ENCODE measurements at places on chromosomes 5 and 9.

GRCh38 chr9:34338665-34339385 is 9.5 kb downstream of the NUDT2 start:
- no peak for DNase-seq

- no peak for DNase-seq
Measured at GRCh38 chr9:20178679-20179078, 389.8 kb upstream of the SLC24A2 start.

- DNase-seq, result no peak
Measured at GRCh38 chr9:38065369-38066075, 3.5 kb downstream of the SHB start.

DNA sequence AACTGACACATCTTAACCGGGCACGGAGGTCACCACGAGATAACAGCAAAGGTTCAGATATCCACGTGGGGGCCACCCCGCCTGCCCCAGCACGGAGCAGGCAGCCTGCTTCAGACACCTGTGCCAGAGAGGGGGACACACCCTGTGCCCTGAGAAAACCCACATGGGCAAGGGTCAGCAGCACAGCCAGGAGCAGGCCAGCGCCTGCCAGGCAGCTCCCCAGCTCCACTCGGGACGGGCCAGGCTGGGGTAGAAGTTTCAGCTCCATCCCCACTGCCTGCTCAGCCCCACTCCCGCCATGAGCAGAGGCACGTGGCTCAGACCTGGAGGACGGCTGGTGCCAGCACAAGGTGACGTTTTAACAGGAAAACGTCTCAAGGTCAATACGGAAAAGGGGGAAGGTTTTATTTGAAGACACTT is 22.2 kb downstream of the SLC12A7 start:
- DNase-seq, result no peak

GRCh38 chr5:59583810-59584562 is 309.5 kb downstream of the PDE4D start:
- no peak for DNase-seq

- DNase-seq, result no peak
Measured at GRCh38 chr5:157575381-157576020, at the start of gene ADAM19. Gene ADAM19, minus strand, starts transcription at chr5:157575775. Its CDS starts 79 bp downstream, at chr5:157575696.

DNA sequence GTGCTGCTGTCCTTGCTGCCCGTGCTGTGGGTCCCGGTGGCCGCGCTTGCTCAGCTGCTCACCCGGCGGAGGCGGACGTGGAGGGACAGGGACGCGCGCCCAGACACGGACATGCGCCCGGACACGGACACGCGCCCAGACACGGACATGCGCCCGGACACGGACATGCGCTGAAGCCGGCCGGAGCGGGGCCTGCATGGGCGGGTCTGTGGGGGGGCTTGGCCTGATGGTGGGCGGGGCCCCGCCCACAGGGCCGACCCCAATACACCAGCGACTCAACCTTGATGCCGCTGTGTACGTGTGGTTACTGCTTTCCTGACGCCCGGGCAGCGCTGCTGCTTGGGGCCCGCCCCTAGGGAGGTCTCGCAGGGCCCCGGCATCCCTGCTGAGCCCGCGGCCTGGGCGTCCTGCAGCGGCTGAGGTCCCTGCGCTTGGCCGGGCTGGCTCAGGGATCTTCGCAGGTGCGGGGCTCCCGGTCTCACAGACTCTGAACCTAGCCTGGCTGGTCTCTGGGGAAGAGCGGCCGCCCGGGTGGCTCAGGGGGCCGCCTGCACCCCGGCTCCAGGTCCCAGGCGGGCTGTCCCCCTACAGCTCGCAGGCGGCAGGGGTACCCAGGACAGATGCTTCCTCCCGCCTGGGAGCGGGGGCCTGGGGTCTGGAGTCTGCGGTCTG is 20.9 kb downstream of the SLC6A18 start:
- DNase-seq, result no peak

- DNase-seq, result peak; percentile 20
Measured at GRCh38 chr5:43555895-43556606, 826 bp downstream of the PAIP1 start.

DNA sequence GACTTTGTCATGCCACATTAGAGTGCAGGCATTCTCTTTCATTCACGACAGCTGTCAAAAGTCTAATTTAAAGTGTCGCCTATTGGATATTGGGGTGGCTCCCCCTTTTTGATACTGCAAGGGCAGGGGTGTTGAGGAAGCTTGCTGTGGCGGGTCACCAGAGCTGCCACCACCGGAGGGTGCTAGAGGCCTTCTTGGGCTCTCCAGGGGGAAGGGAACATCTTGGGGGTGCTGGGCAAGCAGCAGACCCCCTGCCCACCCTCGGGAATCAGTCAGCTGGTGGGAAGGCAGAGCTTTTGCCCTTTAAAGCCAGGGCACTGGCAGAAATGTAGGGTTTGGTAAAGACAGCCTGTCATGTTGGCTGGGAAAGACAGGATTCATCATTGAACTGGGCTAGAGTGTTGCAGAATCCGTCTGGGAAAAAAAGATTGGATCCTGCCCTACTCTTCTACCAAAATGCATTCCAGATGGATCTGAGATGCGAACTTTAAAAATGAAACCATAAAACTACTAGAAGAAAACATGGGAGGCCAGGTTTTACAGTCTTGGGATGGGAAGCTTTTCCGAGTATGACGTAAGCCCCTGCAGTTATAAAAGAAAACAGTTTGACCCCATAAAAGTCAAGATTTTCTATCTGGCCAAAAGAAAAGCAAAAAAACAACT is 22.3 kb downstream of the COL5A1 start:
- DNase-seq, result no peak

DNA sequence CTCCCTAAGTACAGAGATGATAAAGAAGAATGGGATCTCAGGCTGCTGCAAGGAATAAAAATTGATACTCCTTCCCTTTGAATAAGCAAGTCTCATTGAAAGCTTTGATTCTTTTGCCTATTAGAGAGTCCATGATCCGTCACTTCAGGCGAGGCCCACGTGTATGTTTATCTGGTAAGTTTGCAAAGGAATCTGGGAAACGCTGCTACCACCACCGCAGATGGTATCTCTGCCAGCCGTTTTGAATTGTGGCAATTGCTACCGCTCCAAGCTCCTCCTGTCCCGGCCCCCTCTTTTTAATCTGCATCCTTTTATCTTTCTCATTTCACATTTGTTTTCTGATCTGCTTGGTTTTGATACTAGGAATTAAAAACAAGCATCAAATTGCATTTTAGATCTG is 42.9 kb upstream of the GRIA1 start:
- no peak for DNase-seq

GRCh38 chr9:129918296-129918950 is 83.2 kb downstream of the USP20 start:
- DNase-seq, result no peak

DNA sequence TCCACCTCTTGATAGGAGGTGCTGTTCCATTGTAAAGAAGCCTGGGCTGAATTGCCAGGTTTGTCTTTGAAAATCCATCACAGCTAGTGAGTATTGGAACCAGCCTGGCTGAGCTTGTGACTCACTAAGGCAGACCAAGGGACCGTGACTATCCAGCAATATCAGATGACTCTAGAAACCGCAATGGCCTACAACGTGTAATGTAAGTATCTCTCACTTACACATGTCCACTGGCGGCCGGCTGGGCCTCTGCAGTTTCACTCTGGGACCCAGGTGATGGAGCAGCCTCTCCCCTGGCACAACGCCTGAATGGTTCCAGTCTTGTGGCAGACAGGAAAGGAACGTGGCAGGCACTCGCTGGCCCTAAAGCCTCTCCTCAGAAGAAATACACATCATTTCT is 3.1 kb upstream of the HRH2 start:
- no peak for DNase-seq

GRCh38 chr9:127233550-127233949 is 31.0 kb upstream of the GARNL3 start:
- DNase-seq, result no peak

DNA sequence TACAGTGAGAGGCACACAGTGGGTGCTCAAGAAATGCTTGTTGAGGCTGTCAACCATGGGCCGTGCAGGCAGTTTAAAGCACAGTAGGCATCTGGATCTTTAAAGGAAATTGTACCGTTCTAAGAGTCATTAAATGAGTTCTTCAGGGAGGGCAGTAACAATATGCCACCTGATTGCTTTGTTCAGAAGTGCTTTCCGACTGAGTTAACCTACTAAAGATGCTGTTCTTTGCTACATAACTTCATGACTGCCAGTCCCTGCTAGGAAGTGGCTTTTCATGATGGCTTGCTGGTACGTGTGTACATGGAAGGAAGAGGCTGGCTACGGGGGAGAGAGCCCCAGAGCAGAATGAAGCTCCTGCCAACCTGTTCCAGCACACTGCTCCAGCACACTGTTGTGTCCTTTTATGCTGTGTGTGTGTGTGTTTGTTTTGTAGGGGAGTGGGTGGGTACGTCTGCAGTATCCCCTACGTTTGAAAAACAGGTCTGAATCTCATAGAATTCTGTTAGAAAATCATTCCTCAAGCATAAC is 41.9 kb upstream of the PPP2R2B start:
- no peak for DNase-seq

DNA sequence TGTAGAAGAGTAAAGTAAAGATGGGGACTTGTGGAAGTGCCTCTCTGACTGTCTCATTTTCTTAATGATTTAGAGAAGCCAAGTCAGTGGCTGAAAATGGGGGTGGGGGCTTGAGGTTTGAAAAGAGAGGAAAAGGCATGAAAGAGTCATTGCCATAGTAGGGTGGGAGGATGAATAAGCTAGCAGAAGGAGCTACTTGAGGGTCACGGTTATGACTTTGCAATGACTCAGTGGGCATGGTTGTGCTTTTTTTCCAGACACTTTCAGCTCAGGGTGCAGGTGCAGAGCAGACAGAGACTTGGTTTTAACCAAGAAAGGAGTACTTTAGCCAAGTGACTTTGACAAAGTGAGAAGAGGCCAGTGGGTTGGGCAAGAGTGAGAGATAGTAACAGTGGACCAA is 117.8 kb downstream of the PTTG1 start:
- peak; percentile 50 for DNase-seq

DNA sequence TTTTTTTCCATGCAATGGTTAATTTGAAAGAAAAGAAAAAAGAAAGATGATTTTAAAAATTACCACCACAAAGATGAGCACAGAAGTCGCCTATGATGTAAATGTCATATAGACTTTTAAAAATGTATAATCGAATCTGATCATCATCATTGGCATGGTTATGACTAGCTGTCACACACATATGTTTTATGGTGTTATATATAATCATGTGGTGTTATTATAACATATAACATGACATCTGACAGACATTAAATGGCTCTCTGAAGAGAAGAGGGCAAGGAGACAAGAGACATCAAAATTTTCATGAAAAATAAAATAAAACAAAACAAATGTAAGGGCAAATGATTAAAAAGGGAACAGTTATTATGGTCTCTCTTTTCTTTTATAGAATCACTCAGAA is 217.5 kb downstream of the TMEM161B start:
- no peak for DNase-seq

GRCh38 chr9:86459191-86459590 is 105.0 kb upstream of the TUT7 start:
- no peak for DNase-seq

DNA sequence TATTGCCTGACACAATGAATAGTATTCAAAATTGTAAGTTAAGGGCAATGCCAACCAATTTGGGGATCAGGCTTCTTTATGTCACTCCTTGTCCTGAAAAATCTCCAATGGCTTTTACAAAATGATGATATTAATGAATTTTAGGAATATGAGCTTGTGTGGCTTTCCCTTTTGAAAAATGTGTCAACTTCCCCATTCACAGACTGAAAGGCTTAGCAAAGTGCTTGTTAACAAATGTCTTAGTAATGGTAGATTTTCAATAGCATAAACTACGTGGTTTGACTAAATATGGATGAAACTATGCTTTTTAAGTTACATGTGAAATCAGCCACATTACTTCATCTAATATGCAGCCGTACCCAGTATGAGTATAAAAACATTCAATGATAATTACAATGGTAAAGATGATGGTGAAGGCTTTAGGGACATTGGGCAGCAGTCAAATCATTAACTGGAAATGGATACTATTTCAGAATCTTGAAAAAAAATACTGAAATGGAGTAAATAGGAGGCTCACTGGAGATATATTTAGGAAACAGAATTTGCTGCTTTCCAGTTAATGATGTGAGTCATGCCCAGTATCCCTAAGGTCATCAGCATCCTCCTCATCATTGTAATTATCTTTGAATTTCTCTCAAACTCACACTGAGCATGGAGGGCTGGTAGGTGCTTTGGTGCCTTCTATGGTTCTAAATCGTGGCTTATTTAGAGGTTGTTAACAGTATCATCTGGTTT is 113.3 kb upstream of the ZNF608 start:
- DNase-seq, result no peak

- DNase-seq, result no peak
Measured at GRCh38 chr9:127561491-127562278, 50.4 kb upstream of the STXBP1 start.

DNA sequence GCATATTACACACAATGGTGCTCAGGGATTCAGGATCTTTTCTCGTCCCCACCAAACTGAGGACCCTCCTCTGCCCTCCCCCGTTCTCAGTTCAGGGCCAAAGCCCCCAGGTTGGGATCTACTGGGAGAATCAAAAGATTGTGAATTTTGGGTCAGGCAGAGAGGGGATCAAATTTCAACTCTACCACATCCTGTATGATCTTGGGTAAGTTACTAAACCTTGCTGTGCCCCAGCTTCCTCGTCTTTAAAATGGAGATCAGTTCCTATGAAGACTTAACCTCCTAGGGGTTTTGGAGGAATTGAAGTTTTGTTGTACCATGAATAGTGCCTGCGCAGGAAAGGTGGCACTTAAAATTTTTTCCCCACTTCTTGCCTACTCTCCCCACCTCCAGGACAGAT is 62.4 kb downstream of the RAI14 start:
- no peak for DNase-seq

- peak; percentile 15 for DNase-seq
Measured at GRCh38 chr5:55062039-55062779, 38.2 kb downstream of the GZMK start.

- DNase-seq, result no peak
Measured at GRCh38 chr5:149227168-149227826, 44.4 kb upstream of the AFAP1L1 start.

- no peak for DNase-seq
Measured at GRCh38 chr9:18756712-18757125, 276.3 kb downstream of the SAXO1 start.

- no peak for DNase-seq
Measured at GRCh38 chr5:122458278-122458872, 146.3 kb downstream of the SNCAIP start.

GRCh38 chr5:32434221-32434620 is 10.3 kb downstream of the ZFR start:
- DNase-seq, result no peak

- DNase-seq, result no peak
Measured at GRCh38 chr5:77145666-77146065, 58.6 kb upstream of the ZBED3 start.

GRCh38 chr5:88483964-88484672 is 215.5 kb upstream of the TMEM161B start:
- DNase-seq, result no peak

GRCh38 chr9:117772960-117773359 is 68.8 kb downstream of the TLR4 start:
- no peak for DNase-seq

DNA sequence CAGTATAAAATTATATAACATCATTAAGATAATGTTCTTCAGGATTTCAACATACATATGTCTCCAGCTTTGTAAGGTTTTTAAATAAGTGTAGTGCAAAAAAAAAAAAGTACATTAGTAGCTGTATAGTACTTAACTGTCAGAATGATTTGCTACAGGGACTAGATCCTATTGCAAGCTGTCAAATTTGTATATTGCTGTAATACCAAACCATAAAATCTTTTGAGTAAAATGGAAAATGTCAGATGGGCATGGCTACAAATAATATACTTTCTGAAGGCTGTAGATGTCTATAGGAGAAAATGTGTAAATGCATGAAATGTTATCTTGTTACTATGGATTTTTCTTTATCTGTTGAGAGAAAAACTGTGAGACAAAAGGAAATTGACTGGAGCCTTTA is 298.5 kb downstream of the KDM4C start:
- no peak for DNase-seq
